Psoas muscle (tissue), 8 donors: ENCODE measurements at places on chromosomes 3 and 15.
A peak's percentile ranks its signal among the peaks of the same experiment; 100 is the strongest.

GRCh38 chr3:143306407-143306806 lies 186.8 kb downstream of the CHST2 start:
- no peak overlapping the region for H3K27ac ChIP-seq
- H3K4me1 ChIP-seq = no peaks in the 10 kb centered on the region
- H3K4me3 ChIP-seq = no peak overlapping the region
- no peaks in the 10 kb centered on the region for H3K36me3 ChIP-seq

DNA sequence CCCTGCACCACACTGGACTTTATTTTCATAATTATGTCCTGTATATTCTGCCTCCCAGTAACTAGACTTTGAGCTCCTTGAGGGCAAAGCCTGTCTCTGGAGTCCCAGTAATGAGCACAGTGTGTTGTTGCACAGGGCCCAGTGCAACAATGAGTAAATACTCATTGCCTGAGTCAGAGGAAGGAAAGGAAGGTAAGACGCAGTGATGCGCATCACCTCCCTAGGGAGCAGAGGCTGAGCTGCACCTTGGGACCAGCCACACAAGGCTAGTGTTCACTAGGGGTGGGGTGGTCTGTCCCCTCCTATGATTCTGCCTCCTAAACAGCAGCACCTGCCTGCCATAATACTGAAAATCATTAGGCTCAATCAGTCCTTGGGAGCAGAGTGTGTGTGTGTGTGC lies 86.6 kb upstream of the ADAMTSL3 start:
- H3K4me3 ChIP-seq = no peak overlapping the region
- H3K36me3 ChIP-seq = no peaks in the 10 kb centered on the region
- H3K27me3 ChIP-seq = peaks cover 2% of the 10 kb centered on the region
- H3K27ac ChIP-seq = no peak overlapping the region

GRCh38 chr15:69980341-69981059 lies 117.2 kb downstream of the TLE3 start:
- no peak overlapping the region for H3K27ac ChIP-seq
- no peak for DNase-seq
- H3K4me1 ChIP-seq = no peaks in the 10 kb centered on the region
- H3K27me3 ChIP-seq = no peaks in the 10 kb centered on the region

- no peak overlapping the region for H3K27ac ChIP-seq
- DNase-seq = no peak
These were observed 32.3 kb downstream of the CBLB start for GRCh38 chr3:105836533-105836932.

DNA sequence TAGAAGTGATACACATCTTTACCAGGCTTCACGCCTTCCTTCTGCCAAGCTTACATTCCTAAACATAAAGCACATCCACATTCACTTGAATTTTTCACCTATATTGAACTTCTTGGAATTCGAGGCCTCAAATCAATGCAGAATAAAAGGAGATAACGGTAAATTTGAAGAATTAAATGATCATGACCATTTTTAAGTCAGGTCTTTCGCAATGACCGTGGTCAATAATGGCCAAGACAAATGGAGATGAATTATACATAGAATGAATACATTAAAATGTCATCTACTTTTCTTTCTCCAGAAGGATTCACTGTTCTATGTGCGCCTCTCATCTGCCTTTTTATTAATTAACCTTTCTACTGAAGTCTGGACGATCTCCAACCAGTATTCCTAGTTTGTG lies 5.3 kb upstream of the GOLGA8A start:
- H3K4me3 ChIP-seq = no peak overlapping the region
- no peaks in the 10 kb centered on the region for H3K36me3 ChIP-seq
- DNase-seq = no peak
- H3K4me1 ChIP-seq = peaks cover 3% of the 10 kb centered on the region
- no peaks in the 10 kb centered on the region for H3K27me3 ChIP-seq

- peaks cover 9% of the 10 kb centered on the region for H3K4me1 ChIP-seq
- no peak for DNase-seq
- peak overlapping the region; percentile 92 for H3K27ac ChIP-seq
- H3K4me3 ChIP-seq = no peak overlapping the region
These were observed 28.6 kb upstream of the ZSCAN2 start for GRCh38 chr15:84572231-84572630.

GRCh38 chr3:9384141-9384828 lies 13.1 kb upstream of the SETD5 start:
- peaks cover 95% of the 10 kb centered on the region for H3K36me3 ChIP-seq
- no peak overlapping the region for H3K4me3 ChIP-seq
- peak overlapping the region; percentile 3 for H3K27ac ChIP-seq
- DNase-seq = no peak

DNA sequence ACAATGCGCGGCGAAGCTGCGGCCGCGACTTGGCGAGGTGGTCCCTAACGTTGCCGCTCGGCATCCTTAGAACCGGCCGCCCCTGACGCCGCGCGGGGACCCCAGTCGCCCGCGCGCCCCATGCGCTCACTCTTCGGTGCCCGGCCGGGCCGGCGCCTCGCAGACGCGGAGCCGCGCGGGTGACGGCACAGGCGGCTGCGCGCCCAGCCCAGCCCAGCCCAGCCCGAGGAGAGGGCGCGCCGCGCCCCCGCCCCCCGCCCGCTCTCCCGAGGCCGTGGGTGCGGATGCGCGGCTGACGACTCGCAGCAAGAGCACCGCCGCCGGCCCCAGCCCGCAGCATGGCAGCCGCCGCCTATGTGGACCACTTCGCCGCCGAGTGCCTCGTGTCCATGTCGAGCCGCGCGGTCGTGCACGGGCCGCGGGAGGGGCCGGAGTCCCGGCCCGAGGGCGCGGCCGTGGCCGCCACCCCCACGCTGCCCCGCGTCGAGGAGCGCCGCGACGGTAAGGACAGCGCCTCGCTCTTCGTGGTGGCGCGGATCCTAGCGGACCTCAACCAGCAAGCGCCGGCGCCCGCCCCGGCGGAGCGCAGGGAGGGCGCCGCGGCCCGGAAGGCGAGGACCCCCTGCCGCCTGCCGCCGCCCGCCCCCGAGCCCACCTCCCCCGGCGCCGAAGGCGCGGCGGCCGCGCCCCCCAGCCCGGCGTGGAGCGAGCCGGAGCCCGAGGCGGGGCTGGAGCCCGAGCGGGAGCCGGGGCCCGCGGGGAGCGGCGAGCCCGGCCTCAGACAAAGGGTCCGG lies 437 bp downstream of the KLF13 start:
- peaks cover 39% of the 10 kb centered on the region for H3K4me1 ChIP-seq
- peak; percentile 59 for DNase-seq

GRCh38 chr15:71366926-71367325 lies 251.7 kb downstream of the THSD4 start:
- H3K4me3 ChIP-seq = no peak overlapping the region
- no peak overlapping the region for H3K27ac ChIP-seq
- H3K36me3 ChIP-seq = no peaks in the 10 kb centered on the region

DNA sequence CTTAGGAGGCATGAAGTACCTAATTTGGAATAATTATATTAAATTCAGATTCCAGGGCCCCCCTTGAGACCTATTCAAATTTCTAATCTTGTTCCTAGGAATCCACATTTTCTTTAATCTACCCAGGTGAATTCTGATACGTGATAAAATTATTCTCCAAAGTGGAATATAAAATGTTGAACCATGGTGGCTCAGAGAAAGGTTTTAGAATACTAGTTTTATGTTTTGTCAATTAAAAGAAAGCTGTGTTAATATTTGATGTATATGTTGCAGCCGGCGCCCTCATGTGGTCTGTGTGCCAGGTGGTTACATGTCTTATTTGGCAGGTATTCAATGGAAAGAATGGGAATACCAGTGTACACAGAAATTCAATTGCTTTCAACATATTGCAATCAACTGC lies 321.8 kb downstream of the FEZF2 start:
- no peak overlapping the region for H3K27ac ChIP-seq
- no peaks in the 10 kb centered on the region for H3K36me3 ChIP-seq
- H3K4me1 ChIP-seq = peaks cover 10% of the 10 kb centered on the region
- no peak for DNase-seq
- H3K4me3 ChIP-seq = no peak overlapping the region

GRCh38 chr3:150582620-150583019 lies 20.5 kb upstream of the SELENOT start:
- peaks cover 4% of the 10 kb centered on the region for H3K4me1 ChIP-seq
- DNase-seq = no peak
- no peaks in the 10 kb centered on the region for H3K27me3 ChIP-seq
- H3K27ac ChIP-seq = no peak overlapping the region

DNA sequence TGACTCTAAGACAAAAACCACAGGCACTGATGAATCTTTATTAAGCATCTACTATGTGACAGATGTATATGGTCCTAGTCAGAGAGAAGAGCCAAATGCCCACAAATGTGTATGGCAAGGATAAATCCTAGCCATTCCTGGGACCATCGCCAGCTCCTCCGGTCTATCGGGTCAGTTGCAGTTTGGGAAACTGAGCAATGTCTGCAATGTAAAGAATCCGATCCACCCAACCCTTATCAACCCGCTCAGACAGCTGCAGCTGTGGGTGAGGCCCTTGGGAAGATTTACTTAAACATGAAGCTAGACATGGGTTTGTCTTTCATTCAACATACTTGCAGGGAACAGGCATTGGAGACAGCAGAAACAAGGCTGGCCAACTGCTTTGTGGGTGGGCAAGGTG lies 40.5 kb upstream of the CDV3 start:
- no peaks in the 10 kb centered on the region for H3K36me3 ChIP-seq
- no peaks in the 10 kb centered on the region for H3K4me1 ChIP-seq
- H3K4me3 ChIP-seq = no peak overlapping the region
- no peaks in the 10 kb centered on the region for H3K27me3 ChIP-seq
- H3K27ac ChIP-seq = no peak overlapping the region

DNA sequence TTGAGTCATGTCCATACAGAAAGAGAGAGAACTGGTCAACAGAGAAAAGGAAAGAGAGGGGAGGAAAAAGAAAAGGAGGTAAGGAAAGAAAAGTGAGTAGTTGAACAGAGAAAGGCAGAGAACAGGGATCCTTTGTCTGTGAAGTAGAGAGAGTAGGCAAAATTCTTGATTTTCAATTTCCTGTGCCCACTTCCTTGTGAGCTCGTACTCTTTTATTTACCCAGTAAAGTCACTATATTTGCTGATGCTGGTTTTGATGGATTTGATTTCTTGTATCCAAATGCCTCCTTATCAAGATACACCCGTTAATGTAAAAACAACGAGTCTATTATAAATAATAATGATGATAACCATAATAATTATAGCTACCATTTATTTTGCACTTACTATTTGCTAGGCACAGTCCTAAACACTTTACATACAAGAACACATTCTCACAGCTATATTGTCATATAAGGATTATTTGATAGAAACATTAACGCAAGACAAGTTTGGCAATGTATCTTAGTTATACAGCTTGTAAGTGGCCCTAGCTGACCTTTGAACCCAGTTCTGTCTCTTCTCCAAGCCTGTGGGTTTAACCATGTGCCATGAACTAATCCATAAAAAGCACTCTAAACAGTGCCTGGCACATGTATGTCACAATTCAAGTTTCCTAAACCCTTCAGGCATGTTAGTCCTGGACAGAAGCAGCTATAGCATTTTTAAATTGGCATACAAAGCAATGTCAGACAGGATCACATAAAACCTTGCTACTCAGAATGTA lies 6.7 kb upstream of the P2RY1 start:
- no peaks in the 10 kb centered on the region for H3K4me1 ChIP-seq
- no peaks in the 10 kb centered on the region for H3K27me3 ChIP-seq
- no peak for DNase-seq
- H3K27ac ChIP-seq = no peak overlapping the region

- no peak overlapping the region for H3K4me3 ChIP-seq
- no peaks in the 10 kb centered on the region for H3K27me3 ChIP-seq
- H3K36me3 ChIP-seq = no peaks in the 10 kb centered on the region
- no peak for DNase-seq
These were observed 64.6 kb downstream of the FBLN2 start for GRCh38 chr3:13613343-13614190.

DNA sequence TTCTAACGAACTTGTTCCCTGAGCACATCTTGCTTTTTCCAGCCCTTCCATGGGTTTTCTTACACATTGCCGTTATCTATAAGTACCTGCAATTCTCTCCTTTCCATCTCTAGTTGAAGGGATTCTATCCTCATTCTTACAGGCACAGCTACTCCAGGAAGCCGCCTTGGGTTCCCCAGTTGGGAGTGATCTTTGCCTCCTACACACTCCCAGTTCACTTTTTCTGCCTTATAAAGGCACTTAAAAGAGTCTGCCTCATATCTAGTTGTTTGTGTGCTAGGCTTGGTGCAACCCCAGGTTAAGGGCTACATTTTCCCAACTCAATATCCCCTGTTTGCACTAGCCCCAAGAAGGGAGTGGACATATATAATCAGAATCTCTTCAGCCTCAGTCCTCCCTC lies 44.0 kb upstream of the IREB2 start:
- H3K36me3 ChIP-seq = no peaks in the 10 kb centered on the region
- H3K27me3 ChIP-seq = peaks cover 4% of the 10 kb centered on the region
- no peak overlapping the region for H3K27ac ChIP-seq
- DNase-seq = no peak

- H3K27ac ChIP-seq = no peak overlapping the region
- no peak overlapping the region for H3K4me3 ChIP-seq
- peaks cover 7% of the 10 kb centered on the region for H3K4me1 ChIP-seq
- DNase-seq = no peak
- H3K27me3 ChIP-seq = no peaks in the 10 kb centered on the region
- no peaks in the 10 kb centered on the region for H3K36me3 ChIP-seq
These were observed 61.8 kb downstream of the SLC12A8 start for GRCh38 chr3:125150525-125151441.

DNA sequence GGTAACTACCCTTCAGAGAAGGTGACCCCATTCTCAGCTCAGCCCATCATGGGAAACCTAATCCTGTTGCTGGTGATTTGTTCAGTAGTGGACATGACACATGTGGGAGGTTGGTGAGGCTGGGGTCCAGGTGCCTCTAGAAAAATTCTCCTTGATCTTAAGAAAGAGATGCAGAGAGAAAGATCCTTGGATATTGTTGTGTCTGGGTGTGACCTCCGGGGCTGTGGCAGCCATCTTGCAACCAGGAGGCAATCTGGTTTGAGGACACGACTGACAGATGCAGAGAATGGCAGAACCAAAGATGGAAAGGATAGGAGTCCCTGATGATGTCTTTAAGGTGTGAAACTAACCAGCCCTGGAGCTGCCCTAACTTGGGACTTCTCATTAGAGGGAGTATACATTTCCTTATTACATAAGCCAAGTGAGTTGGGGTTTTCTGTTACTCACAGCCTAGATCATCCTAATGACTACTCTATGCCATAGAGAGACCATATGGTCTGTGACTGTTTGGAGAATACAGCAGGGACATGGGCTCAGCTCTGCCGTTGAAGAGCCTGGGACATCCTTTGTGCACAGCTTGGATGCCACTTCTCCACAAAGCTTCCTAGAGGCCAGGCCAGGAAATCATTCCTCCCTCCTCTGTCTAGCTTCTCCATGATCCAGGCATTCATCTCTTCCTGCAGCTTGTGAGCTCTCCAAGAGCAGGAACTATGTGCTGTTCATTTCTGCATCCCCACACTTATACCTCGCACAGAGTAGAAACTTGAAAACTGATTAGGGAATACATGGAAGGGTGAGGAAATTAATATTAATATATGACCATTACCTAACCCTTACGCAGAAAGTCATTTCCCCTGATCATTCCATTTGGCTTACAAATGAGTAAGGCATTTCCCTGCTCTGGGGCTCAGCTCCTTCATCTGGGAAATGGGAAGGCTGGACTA lies 45.9 kb downstream of the HRH1 start:
- no peaks in the 10 kb centered on the region for H3K36me3 ChIP-seq
- no peak for DNase-seq
- no peaks in the 10 kb centered on the region for H3K27me3 ChIP-seq
- H3K4me3 ChIP-seq = no peak overlapping the region

- H3K27me3 ChIP-seq = no peaks in the 10 kb centered on the region
- no peak for DNase-seq
- H3K4me1 ChIP-seq = no peaks in the 10 kb centered on the region
These were observed 104.7 kb upstream of the VEPH1 start for GRCh38 chr3:157607826-157608405.

- peaks cover 2% of the 10 kb centered on the region for H3K27me3 ChIP-seq
- H3K27ac ChIP-seq = no peak overlapping the region
These were observed 133.7 kb upstream of the UBE2E1 start for GRCh38 chr3:23671851-23672589.
